ENCODE measurements at places on chromosomes 6 and 20.

DNA sequence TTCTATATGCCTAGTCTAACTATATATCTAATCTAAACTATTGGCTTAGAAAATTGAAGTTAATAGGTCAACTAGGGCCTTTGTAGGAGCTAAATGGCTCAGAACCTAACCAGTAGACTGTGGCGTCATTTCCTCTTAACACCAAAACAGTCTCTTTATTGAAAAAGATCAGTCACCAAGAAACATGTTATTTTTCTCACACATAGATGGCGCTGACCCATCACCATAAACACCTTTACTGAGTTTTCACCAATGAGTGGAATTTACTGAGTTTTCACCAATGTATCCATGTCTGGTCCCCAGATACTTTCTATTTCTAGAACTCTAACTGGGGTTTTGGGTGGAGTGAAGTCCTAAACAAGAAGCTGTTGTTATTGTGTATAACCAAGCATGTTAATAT is 636.0 kb downstream of the BCKDHB start:
- DNase-seq = no peak
- H3K27ac ChIP-seq = no peak overlapping the region
- H3K36me3 ChIP-seq = no peaks in the 10 kb centered on the region
- peaks cover 6% of the 10 kb centered on the region for H3K27me3 ChIP-seq
- no peaks in the 10 kb centered on the region for H3K4me1 ChIP-seq

DNA sequence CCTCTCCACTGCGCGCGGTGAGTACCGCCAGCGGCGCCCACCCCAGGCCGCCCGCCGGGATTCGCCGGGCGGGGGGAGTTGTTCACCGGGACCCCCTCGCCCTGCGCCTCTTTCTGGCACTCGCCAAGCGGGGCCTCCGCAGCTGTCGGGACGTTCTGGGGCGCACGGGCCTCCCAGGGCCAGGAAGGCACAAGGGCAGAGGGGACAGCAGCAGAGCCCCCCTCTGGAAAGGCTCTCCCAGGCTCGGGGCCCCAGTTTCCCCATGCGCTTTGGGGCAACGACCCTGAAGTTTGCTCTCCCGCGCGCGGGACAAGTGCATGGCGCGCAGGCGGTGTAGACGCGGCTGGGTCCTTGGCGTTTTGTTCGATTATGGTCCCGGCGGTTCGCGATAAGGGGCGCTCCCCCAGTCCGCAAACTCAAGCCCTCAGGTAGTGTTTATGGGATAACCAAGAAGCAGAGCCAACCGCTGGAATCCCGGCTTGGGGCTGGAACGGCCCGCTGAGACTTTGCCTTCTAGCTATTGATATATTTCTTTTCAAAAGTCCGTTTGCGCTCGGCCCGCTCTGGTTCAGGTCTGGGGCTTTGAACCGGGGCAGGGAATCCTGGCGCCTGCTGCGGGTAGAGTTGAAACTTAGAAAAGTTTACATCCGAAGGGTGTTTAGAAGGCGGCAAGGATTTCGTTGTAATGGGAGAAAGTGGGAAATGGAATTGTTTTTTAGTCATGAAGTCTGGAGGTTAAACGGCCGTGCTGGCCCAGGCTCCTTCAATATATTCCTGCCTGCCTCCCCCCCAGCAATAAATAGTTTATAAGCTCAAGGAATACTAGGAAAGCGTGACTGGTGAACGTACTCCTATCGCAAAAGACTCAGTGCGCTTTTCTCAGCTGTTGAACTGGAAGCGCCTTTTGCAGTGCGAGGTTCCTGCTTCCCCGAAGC is 595 bp downstream of the EYA2 start:
- DNase-seq = no peak
- no peaks in the 10 kb centered on the region for H3K27me3 ChIP-seq
- no peak overlapping the region for H3K27ac ChIP-seq
- no peaks in the 10 kb centered on the region for H3K4me1 ChIP-seq

DNA sequence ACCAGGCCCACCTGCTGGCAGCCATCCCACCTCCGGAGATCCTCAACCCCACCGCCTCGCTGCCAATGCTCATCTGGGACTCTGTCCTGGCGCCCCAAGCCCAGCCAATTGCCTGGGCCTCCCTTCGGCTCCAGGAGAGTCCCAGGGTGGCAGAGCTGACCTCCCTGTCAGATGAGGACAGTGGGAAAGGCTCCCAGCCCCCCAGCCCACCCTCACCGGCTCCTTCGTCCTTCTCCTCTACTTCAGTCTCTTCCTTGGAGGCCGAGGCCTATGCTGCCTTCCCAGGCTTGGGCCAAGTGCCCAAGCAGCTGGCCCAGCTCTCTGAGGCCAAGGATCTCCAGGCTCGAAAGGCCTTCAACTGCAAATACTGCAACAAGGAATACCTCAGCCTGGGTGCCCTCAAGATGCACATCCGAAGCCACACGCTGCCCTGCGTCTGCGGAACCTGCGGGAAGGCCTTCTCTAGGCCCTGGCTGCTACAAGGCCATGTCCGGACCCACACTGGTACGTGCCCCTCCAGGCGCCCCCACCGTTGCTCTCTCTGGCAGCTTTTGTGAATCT is 1.1 kb downstream of the SNAI1 start:
- H3K27ac ChIP-seq = no peak overlapping the region
- no peaks in the 10 kb centered on the region for H3K36me3 ChIP-seq
- no peak for DNase-seq
- H3K4me1 ChIP-seq = peaks cover 7% of the 10 kb centered on the region

- H3K27ac ChIP-seq = no peak overlapping the region
- no peaks in the 10 kb centered on the region for H3K4me1 ChIP-seq
- no peak for DNase-seq
- no peaks in the 10 kb centered on the region for H3K36me3 ChIP-seq
Measured at GRCh38 chr6:52502306-52503029, 74.4 kb downstream of the TRAM2 start.

- H3K4me3 ChIP-seq = peak overlapping the region; percentile 41
- peaks cover 3% of the 10 kb centered on the region for H3K4me1 ChIP-seq
- H3K27me3 ChIP-seq = no peaks in the 10 kb centered on the region
- H3K27ac ChIP-seq = peak overlapping the region; percentile 93
Measured at GRCh38 chr6:29976253-29976587, 33.9 kb downstream of the HLA-A start.

- H3K27ac ChIP-seq = no peak overlapping the region
- no peak overlapping the region for H3K4me3 ChIP-seq
- no peaks in the 10 kb centered on the region for H3K36me3 ChIP-seq
Measured at GRCh38 chr6:131825946-131826345, 18.1 kb downstream of the ENPP1 start.

DNA sequence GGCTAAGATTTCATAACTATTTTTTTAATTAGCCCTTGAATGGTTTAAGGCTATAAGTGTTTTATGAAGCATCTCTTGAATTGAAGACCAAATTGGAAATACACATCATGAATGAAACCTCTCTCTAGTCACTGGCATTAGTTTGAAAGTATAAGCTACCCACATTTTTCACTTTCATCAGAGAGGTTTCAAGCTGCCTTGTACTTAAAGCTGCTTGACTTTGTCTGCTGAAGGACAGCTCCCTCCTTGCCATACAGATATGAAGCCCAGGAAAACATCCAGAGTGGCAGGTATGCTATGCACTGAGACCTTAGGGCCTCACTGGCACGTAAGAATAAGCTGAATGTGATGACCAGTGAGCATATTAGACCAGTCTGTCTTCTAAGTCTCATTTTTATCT is 62.7 kb downstream of the ELOVL2 start:
- no peak for DNase-seq
- H3K36me3 ChIP-seq = no peaks in the 10 kb centered on the region
- H3K27me3 ChIP-seq = no peaks in the 10 kb centered on the region

DNA sequence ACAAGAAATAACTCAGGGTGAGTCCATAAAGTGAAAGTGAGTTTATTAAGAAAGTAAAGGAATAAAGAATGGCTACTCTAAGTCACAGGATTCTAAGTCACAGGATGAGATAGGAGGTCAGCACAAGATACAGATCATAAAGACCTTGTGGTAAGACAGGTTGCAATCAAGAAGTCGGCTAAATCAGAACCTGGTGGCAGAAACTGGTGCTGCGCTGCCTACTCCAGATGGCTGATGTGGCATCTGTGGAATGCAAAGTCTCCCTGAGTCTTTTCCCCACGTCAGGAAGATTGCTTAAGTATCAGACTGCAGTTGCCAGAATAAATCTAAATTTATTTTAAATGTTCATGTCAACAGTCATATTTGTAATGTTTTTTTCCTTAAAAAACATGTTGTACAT is 10.7 kb upstream of the KCNK15 start:
- no peaks in the 10 kb centered on the region for H3K27me3 ChIP-seq
- no peak overlapping the region for H3K4me3 ChIP-seq
- H3K27ac ChIP-seq = no peak overlapping the region
- H3K36me3 ChIP-seq = no peaks in the 10 kb centered on the region

GRCh38 chr6:77669913-77670312 is 17.1 kb downstream of the MEI4 start:
- H3K36me3 ChIP-seq = no peaks in the 10 kb centered on the region
- no peaks in the 10 kb centered on the region for H3K4me1 ChIP-seq
- no peak overlapping the region for H3K4me3 ChIP-seq

DNA sequence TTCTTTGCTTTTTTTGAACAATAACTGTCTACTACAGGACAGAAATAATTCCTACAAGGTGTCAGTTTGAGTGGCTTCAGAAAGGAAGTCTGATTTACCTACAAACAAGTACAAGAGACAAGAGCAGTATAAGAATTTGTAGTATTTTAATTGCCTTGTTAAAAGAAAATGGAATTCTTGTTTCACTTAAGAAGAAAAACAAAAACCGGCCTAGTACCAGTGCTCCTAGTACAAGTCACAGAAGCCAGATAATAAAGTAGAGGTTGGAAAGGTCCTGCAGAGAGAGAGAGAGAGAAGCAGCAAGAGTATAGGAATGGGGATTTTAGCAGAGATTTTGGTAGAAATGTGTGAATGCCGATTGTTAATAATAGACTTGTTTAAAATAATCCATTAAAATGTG is 6.4 kb downstream of the TAB2 start:
- no peaks in the 10 kb centered on the region for H3K36me3 ChIP-seq
- H3K27me3 ChIP-seq = no peaks in the 10 kb centered on the region
- H3K4me1 ChIP-seq = peaks cover 17% of the 10 kb centered on the region
- H3K4me3 ChIP-seq = no peak overlapping the region

DNA sequence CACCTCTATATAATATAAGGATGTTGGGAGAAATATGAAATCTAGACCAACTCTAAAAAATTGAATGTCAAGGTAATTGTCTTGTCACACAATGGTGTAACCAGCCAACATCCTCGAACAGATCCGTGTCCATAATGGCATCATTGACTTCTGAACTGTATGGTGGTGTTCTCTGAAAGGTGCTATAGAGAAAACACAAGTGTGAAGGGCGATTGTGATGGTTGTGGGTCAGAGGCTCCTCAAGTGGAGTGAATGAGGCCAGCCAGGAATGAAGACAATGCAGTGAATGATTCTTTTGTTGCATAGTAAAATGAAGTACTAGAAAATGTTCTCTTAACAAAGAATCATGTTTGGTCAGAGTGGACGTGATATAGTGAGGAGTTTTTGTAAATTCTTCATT is 58.3 kb downstream of the CARMIL1 start:
- DNase-seq = no peak
- H3K4me1 ChIP-seq = no peaks in the 10 kb centered on the region
- no peaks in the 10 kb centered on the region for H3K27me3 ChIP-seq
- H3K4me3 ChIP-seq = no peak overlapping the region
- H3K27ac ChIP-seq = no peak overlapping the region

DNA sequence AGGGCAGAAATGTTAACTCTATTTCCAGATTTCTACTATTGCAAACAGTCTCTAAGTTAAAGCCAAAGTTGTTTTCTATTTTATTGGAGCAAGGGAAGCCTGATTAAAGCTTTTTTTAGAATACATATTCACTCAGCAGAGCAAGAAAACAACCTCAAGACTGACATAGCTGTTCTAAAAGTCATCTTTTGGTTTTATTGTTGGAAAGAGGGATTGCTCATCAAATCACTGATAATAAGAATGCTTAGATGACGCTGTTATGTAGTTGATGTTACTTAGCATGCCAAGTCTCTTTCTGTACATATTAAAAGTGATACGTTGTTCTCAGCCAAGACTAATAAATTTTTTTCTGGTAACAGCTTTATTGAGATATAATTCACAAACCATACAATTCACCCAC is 172.6 kb upstream of the LAMA2 start:
- no peaks in the 10 kb centered on the region for H3K27me3 ChIP-seq
- no peak for DNase-seq
- no peaks in the 10 kb centered on the region for H3K36me3 ChIP-seq
- no peak overlapping the region for H3K27ac ChIP-seq
- H3K4me1 ChIP-seq = no peaks in the 10 kb centered on the region

GRCh38 chr6:55778705-55779104 is 96.7 kb downstream of the BMP5 start:
- no peaks in the 10 kb centered on the region for H3K36me3 ChIP-seq
- no peak overlapping the region for H3K4me3 ChIP-seq
- H3K27me3 ChIP-seq = no peaks in the 10 kb centered on the region
- H3K27ac ChIP-seq = no peak overlapping the region
- H3K4me1 ChIP-seq = no peaks in the 10 kb centered on the region

DNA sequence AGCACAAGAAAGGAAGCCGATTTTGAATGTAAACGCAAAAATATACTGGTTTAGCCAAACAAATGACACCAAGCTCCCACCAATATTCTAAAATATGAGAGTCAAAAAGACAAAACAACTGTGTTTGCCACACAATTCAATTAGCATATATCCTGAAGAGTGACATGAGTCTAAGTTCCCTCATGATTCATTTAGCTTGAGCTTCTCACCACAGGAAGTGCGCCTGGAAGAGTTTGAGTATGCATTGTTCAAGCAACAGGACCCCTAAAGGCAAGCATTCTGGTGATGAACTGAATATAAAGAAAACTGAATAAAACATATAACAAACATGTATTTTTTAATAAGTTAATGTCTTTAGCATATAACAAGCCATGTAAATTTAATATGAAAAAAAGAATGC is 115.2 kb upstream of the RUNX2 start:
- no peaks in the 10 kb centered on the region for H3K36me3 ChIP-seq
- no peaks in the 10 kb centered on the region for H3K27me3 ChIP-seq
- no peaks in the 10 kb centered on the region for H3K4me1 ChIP-seq
- no peak overlapping the region for H3K27ac ChIP-seq

GRCh38 chr6:170490259-170490658 is 62.8 kb downstream of the PSMB1 start:
- H3K4me3 ChIP-seq = no peak overlapping the region
- no peak overlapping the region for H3K27ac ChIP-seq
- no peaks in the 10 kb centered on the region for H3K4me1 ChIP-seq
- no peaks in the 10 kb centered on the region for H3K27me3 ChIP-seq
- DNase-seq = no peak

GRCh38 chr6:43714311-43715055 is 26.9 kb upstream of the MRPS18A start:
- no peak overlapping the region for H3K27ac ChIP-seq
- no peaks in the 10 kb centered on the region for H3K36me3 ChIP-seq
- no peaks in the 10 kb centered on the region for H3K4me1 ChIP-seq

GRCh38 chr6:83592770-83593394 is 80.5 kb downstream of the PRSS35 start:
- no peaks in the 10 kb centered on the region for H3K4me1 ChIP-seq
- H3K27me3 ChIP-seq = no peaks in the 10 kb centered on the region
- H3K36me3 ChIP-seq = no peaks in the 10 kb centered on the region
- no peak overlapping the region for H3K27ac ChIP-seq
- no peak for DNase-seq

All from pancreas (tissue), 10 donors.